B cell (primary cell): ENCODE measurements at places on chromosomes 7 and 10.

- DNase-seq, result no peak
Measured at GRCh38 chr7:70487428-70487827, 644.5 kb upstream of the GALNT17 start.

DNA sequence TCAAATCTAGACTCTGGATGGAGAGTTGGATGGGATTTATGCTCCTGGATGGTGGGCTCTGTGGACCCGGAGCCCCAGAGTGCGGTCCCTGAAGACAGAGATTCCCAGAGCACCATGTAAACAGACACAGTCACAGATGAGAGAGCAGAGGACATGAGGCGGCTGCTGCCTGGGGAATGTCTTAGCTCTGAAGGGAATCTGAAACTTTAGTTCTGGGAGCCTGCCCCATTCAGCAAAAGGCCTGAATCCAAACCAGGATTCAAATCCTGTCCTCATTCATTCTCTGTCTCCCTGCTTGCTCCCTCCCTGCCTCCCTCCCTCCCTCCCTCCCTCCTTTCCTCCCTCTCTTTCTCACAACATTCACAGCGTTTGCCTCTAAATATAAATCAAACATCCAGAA, 49.5 kb upstream of the CALD1 start:
- no peak for DNase-seq

- no peak for DNase-seq
Measured at GRCh38 chr10:98300526-98301229, 32.7 kb upstream of the LOXL4 start.

DNA sequence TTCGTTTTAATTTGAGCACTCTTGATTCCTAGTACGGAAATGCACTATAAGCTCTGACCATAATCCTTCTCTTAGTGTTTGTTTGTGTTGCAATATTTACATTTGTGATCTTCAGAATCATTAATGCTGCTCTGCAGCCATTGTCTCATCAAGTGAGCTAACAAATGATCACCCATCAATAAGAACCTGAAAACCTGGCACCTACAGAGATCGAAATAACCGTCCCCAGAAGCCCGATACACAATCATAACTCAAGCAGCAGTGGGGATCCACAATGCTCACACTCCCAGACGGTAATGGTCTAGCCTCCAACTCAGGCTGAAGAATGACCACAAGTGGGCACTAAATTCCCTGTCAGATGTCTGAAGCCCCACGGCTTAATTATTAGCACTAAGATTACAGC, 156.0 kb upstream of the NFE2L3 start:
- DNase-seq, result no peak

DNA sequence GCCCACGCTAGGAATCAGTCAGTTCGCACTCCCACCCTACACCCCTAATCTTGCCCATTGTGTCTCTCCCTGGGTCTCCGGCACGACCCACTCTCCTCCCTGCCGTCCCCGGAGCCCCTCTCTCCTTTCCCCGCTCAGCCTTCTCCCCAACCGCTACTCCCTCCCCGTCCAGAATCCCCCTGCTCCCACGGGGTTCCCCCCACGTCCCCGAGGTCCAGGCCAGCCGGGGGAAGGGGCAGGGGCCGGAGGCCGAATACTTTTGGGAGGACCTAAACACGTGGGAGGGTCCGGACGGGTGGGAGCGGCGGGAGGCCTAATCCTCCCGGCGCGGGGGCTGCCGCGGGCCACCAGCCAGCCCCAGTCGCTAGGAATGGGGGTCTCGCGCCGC, 560 bp downstream of the RARRES2 start:
- DNase-seq, result no peak

DNA sequence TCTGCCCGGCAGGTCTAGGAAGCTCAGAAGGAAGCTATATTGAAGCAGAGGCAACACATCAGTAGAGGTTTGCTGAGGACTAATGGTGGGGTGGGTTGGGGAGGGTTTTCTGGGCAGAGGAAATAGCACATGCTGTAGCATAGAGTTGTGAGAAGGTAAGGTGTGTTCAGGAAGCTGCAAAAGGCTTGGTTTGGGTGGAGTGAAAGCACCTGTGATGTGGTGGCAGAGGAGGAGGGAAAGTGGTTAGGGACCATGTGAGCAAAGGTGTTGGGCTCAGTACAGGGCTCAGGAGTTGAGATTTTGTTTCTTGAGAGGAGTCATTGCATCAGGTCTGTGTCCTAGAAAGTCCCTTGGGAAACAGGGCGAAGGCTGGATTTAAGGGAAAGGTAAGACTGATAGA, 294.6 kb downstream of the SORCS3 start:
- no peak for DNase-seq

DNA sequence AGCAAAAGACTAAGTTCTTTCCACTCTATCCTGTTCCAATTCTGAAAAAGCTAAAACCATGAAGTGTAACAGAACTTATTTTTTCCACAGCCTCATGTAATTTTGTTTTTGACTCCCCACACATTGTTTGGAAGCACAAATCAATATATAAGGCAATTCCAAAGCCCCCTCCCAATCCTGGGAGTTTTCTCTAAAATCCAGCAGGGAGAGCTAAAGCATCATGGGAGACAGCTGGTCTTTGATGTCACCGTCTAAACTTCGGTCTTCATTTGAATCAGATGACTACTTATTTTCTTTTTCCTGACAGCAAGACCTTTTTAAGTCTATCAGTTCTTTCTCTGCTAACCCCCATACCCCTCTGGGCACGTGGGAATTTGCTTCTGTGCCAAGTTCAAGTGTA, 33.3 kb upstream of the PON1 start:
- no peak for DNase-seq

DNA sequence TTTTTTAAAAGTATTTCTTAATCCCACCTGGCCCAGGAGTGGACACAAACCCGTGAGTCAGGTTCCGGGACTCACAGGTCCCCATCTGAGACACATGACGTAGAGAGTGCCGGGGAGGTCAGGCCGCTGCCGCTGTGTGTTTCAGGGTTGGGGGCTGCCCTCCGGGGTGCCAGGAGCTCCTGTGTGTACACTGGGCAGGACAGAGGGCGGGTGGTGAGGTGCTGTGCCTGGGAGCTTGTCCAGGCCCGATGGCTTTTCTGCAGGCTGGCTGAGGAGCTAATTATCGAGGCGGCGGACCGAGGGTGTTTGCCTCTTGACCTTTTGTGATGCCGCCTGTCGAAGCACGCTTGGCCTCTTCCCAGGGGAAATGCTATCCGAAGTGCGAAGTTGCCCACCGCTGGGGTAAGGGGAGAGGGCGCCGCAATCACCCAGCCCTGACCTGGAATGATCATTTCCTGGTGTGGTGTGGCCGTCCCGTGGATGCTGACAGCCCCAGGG, 42.1 kb downstream of the FOXL3 start:
- no peak for DNase-seq

GRCh38 chr7:2710286-2710655, 22.3 kb downstream of the AMZ1 start:
- peak; percentile 89 for DNase-seq

DNA sequence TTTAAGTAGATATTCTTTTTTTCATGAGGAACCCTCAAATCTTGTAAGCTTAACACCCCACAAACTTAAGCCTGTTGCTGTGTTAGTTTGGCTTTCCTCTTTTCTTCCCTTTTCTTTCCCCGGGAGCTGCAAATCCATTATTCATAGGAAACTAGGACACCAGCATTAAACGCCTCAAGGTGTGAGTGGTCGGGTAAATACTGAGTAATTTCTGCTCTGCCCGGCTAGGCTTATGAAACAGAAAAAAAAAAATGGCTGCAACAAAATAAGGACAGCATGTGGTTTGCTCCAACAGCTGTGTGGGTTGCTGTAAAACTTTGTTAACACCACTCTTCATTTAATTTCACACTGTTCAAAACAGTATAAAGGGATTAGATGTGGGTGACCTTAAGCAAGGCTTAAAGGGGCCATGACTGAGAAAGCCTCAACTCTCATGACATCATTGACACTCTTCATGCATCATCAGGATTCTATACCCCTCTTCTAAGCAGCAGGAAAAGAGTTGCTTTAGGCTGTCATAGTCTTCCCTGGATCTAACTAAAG, 104.1 kb downstream of the AOAH start:
- no peak for DNase-seq

- DNase-seq, result no peak
Measured at GRCh38 chr10:123492016-123492415, 174.1 kb upstream of the GPR26 start.

GRCh38 chr10:5977471-5978229, at the start of gene IL15RA:
Gene IL15RA, minus strand, starts transcription at chr10:5977543. Its CDS starts 51 bp downstream, at chr10:5977492.
- DNase-seq, result peak; percentile 88

DNA sequence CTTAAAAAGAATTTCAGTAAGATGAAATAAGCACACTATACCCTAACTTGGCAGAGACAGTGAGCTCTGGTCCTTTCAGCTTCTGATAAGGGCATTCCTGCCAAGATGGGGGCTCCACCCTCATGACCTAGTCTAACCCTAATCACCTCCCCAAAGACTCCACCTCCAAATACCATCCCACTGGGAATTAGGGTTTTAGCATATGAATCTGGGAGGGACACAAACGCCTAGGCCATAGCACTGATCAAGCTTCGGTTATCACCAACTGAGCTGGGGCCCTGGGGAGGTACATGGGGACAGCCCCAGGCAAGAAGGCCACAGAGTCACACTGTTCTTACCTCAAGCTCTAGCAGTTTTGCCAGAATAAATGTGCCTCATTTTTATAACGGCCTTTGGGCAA, 31.4 kb downstream of the PALS2 start:
- no peak for DNase-seq

GRCh38 chr7:81562581-81562980, 207.3 kb downstream of the HGF start:
- no peak for DNase-seq

GRCh38 chr7:100591596-100591995, 5.5 kb downstream of the FBXO24 start:
- DNase-seq, result no peak

DNA sequence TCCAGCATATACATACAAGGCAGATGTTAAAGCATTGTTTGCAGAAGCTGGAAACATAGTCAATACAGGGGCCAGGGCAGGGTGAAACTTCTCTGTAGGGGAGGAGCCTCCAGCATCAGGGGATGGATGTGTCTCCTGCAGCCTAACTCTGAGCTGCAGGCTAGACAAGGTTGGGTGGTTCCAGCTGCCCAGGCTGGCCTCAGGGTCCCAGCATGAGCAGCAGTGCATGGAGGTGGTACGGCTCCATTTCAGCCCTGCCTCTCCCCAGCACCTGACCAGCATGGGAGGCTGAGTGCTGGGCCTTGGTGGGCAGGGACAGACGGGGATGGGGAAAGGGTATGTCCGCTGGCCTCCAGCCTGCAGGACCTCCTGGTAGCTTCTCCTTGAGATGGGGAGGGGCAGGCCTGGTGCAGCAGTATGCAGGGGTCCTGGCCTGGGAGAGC, 7.4 kb upstream of the TBRG4 start:
- DNase-seq, result no peak

GRCh38 chr7:7293092-7293491, 110.7 kb downstream of the C1GALT1 start:
- DNase-seq, result no peak

- DNase-seq, result no peak
Measured at GRCh38 chr7:153529651-153530165, 522.5 kb upstream of the DPP6 start.

- no peak for DNase-seq
Measured at GRCh38 chr10:99656199-99657064, 2.9 kb upstream of the ENTPD7 start.

DNA sequence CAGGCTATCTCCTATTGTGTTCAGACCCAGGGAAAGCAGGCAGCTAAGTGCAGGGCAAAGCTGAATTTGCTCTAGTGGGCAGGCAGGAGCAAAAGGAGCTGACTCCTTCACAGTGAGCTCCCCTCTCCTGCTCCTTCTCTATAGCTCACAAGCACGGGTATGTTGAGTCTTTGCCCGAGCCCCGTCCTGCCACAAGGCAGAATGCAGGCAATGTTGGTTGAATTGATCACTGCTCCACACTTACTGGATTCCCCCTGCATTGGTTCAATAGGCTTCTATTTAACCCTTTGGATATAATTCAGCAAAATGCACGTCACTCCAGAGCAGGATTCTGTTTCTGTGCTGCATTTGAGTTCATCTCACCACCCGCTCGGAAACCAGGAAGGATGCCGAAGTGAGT, 16.2 kb upstream of the C10orf90 start:
- no peak for DNase-seq

DNA sequence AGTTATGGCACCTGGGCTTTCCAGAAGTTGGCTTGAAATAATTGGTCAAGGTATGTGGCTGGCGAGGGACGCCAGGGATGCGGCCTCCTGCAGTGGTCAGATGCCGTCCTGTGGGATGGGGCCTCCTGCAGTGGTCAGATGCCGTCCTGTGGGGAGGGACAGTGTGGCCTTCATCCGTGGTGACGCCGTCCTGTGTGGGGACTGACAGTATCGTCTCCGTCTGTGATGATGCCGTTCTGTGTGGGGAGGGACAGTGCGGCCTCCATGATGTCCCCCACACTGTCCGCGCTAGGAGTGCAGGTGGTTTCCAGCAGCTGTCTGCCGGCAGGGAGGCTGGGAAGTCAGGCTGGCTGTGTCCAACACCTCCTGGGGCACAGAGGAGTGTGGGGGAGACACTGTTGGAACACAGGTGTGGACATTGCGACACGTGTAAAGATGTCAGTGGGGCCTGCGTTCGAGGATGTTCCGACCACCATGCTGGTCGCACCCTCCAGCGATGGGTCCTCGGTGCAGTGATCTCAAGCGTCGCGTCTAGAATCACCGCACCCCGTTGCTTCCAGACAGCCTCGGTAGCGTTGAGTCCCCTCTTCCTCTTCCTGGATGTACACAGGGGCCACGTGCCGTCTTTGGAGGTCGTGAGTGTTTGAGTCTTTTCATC, 52.6 kb downstream of the INPP5A start:
- DNase-seq, result no peak

DNA sequence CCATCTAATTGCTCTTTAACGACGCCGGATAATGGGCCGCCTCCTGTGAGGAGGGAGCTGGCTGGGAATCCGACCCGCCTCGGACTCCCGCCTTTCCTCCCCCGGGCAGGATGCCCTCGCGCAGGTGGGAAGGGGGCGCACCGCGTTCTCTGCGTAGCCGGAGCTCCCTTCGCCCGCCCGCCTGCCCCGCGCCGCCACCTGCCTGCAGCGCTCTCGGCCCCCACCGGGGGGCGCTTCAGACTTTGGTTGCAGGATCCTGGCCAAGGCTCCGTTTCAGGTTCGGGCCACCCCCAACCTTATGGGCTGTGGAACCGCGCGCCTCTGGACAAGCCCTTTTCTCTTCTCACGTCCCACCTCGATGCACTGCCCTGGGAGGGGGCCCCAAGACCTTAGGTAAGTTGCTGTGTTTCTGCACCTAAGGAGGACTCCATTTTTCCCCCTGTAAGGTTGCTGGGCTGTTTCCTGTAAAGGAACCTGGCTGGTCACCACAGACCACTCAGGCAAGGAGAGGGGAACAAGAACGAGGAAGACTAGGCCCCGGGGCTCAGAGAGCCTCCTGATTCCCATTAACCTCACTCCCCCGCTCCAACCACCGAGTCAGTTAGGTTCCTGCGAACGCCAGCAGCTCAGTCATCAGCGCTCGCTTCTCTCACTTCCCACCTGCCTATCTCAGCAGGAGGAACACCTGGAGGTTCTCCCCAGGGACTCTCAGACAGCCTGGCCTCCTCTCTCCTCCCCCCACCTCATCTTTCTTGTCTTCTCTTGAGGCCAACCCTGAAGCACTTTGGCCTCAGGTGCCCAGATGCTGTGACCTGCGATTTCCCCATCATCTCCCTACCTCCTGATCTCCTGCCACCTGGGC, 11.3 kb upstream of the KAZALD1 start:
- DNase-seq, result peak; percentile 84
